Foreskin keratinocyte (primary cell): ENCODE measurements at places on chromosomes 4 and X.

GRCh38 chr4:8199594-8200301 is 658 bp downstream of the SH3TC1 start:
- DNase-seq: no peak

DNA sequence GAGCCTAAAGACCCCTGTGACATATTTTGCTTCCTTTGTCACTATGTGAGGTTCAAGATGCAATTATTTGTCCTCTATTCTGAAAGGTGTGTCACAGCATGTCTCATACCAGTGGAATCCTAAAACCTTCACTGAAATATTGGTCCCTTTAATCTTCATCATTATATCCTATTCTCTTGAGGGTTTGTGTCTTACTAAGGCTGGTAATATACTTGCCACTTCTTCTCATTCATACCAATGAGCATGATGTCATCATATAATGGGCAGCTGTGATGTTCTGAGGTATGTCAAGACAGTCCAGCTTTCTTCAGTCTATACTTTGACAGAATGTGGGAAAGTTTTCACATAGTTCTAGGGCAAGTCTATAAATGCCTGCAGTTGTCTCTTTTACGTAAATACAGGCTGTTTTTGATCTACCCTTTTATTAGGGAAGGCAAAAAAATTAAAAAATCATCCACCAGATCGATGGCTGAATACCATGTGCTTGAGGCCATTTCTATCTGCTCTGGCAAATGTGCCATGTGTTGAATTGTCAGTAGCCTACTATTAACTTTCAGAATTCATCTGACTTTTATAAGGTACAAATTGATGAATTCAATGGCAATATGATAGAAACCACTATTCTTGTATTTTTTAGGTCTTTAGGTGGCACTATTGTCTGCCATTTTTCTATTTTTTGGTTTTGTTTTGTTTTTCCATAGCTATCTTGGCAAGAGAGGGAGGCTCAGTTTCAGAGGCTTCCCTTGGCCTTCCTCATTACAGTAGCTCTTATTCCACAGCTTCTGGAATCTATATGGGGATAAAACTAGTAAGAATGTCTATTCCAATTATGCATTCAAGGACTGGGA is 209.0 kb downstream of the PPARGC1A start:
- DNase-seq: peak; percentile 33

- DNase-seq: no peak
Observed at GRCh38 chr4:139933104-139933503, 220.9 kb downstream of the MAML3 start.

DNA sequence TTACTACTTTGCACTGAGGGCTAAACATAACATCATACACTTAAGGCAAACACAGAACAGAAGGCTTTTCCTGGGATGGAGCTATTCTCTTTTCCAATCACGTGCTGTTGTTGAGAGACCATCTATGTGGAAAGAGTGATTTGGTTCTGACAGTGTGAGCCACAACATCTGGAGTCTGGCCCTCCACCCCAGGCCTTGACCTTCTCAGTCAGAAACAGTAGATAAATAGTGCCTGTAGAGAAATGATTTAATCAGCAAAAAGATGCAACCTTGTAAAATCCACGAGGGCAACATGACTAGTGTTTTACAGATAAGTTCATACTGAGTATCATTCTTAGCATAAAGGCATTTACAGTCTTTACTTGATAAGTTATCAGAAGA is 10.8 kb upstream of the SFRP2 start:
- no peak for DNase-seq

DNA sequence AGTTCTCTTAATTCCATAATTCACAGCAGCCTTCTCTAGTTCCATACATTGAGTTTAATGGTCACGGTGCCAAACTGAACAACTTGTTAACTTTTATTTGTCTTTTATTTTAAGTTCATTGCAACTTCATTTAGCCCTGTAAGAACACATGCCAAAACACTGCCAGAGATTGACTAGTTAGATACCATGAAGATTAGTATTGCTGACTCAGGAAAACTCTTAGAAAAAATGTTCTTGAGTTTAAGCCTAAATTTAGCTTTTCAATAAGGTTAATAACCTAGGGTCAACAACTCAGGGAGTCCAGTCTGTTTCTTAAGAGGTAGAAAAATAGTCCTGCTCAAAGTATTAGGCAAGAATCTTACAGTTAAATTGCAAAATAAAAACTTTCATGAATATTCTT is 25.7 kb downstream of the SPANXN2 start:
- no peak for DNase-seq

DNA sequence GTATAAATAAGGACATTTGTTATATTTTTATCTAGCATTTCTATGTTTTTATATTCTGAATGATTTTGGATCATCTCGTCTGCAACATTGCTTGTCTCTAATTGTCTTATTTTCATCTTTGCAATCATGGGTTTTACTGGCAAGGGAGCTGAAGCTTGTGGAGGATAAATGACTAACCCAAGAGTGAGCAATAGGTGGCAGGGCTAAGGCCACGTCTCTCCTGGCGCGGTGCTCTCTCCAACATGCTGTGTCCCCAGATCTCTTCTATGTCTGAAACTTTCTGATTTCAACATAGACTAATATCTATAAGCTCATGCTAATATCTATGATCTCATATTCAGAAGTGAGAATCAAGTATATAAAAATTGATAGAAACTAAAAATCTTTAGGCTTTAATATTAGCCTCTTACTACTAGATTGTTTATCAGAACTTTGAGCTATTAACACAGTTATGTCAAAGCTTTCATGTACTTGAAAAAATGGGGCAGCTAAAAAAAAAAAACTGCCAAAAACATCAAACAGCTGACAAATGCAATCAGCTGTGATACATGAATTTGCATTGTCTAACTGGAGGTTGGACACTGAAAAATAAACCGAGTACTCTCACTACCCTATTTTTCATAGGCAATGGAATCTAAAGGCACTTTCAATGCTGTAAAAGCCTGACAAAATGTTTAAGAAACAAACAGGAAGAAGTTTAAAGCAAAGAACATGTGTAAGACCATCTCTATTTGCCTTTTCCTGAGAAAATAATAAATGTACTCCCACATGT is 169.2 kb downstream of the TMA16 start:
- DNase-seq: no peak

- no peak for DNase-seq
Observed at GRCh38 chr4:88257726-88258125, 26.6 kb downstream of the PPM1K start.

GRCh38 chr4:81504112-81505003 is 32.7 kb upstream of the RASGEF1B start:
- DNase-seq: no peak

DNA sequence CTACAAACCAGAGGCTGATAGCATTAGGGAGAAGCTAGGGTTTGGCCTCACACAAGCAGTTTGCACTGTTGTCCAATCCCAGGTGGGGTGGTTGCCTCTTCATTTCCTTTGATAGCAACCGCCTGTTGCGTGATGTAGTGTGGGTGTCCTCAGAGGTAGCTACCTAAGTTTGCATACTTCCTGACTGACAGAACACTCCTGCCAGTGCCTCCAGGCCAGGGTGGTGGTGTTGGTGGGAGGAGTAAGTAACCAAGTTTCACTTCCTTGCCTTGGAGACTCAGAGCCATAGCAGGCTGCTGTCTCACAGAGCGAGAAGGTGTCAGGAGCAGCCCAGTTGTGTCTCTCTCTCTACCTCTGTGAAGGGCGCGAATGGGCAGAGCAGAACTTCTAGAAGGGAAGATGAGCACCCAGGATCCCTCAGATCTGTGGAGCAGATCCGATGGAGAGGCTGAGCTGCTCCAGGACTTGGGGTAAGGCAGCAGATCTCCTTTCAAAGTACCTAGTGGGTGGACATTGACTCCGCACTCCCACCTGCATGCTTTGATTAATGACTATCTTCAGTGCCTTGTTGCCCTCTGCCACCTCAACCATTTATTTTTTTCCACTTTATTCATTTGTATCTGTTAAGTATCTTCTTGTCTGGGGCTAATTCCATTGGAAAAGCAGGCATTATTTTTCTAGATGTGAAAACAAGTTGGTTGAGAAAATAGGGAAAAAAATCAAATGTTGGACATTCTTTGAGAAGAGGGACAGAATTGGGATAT is at the start of gene DAPP1:
TSS of gene DAPP1 (plus strand) at position 283 of the 764 bp plus-strand sequence. CDS start at position 370, 87 bp downstream.
- DNase-seq: peak; percentile 99

GRCh38 chrX:101407167-101407747 is 468 bp downstream of the GLA start:
- no peak for DNase-seq

DNA sequence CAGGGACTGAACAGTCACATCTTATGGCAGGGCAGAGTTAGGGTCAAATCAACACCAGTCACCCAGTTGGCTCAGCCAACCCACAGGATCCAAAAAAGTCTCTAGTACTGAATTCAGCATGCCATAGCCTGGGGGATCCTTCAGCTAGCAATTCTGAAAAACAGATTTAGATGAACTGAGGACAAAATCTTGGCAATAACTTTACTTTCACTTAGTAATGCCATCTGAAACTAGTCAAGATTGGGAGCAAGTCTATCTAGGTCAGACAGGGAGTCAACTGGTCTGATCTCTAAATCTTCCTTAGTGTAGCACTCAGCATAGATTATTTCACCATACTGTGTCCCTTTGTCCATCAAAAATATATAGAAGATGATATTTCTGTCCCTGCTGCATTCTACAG is 76.0 kb downstream of the HHIP start:
- no peak for DNase-seq

DNA sequence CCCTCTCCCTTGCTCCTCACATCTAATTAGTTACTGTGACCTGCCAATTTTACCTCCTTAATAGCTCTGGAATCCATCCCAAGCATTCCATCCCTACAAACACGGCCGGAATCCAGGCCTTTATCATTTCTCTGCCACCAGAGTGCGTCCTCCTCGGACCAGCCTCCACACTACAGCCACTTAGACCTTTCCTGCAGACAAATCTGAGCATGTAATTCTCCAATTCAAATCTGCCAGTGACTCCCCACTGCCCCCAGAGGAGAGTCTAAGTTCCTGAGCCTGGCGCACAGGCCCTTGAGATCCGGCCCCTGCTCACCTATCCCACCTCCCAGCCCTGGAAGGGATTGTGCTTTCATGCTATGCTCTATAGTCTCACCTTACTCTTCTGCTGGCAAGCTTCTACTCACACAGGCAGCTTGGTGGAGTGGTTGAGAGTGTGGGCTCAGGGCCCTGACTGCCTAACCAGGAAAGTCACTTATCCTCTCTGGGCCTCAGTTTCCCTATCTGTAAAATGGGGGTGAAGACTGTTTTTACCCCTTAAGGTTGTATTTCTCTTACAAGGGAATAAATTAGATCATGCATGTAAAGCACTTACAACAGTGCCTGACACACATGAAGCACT is 31.2 kb downstream of the PJA1 start:
- DNase-seq: peak; percentile 44

GRCh38 chrX:1165535-1166196 is 46.8 kb downstream of the CRLF2 start:
- peak; percentile 16 for DNase-seq

DNA sequence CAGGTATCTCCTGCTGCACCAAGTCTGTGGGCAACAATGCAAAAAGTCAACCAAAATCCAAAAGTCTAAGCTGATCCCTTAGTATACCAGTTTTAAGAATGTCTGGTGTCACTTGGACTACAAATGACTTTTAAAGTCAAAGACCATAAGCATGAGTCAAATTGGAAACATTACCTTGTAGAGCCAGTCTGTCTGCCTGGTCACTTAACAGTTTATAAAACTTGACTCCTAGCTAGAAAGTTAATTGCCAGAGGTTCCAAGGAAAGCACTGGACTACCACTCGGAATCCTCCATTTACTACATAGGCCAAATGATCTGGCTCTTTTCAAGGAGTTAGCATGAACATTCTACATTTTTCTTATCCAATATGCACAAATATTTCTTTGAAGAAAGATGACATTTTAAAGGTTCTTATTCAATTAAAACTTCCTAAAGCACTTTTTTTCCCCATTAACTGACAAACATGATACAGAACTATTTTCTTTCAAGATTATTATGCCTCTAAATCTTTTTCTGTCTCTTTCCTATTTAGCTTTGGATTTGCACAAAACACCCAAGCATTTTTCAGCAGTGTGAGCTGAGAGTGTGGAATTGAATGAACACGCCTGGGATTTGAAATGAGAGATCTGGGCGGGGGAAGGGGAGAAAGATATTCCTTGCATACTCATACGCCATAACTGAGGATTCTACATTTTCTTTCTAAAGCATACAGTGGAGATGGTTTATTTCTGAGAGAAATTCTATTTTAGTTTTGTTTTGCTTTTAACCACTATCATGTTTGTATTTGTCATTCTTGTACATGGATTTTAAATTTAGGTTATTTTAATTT is 188.4 kb downstream of the SHROOM3 start:
- no peak for DNase-seq

GRCh38 chrX:111928456-111928855 is 52.5 kb downstream of the TRPC5OS start:
- DNase-seq: no peak

- DNase-seq: no peak
Observed at GRCh38 chrX:150983521-150984168, 510 bp downstream of the HMGB3 start.

- no peak for DNase-seq
Observed at GRCh38 chrX:25067271-25068172, 51.8 kb upstream of the ARX start.

- no peak for DNase-seq
Observed at GRCh38 chr4:105895583-105896460, 551 bp downstream of the NPNT start.

GRCh38 chr4:30696191-30696590 is 24.0 kb upstream of the PCDH7 start:
- DNase-seq: peak; percentile 10

- DNase-seq: no peak
Observed at GRCh38 chr4:62531731-62532130, 1331.6 kb downstream of the ADGRL3 start.

- DNase-seq: no peak
Observed at GRCh38 chrX:6968231-6968630, 179.3 kb upstream of the STS start.

DNA sequence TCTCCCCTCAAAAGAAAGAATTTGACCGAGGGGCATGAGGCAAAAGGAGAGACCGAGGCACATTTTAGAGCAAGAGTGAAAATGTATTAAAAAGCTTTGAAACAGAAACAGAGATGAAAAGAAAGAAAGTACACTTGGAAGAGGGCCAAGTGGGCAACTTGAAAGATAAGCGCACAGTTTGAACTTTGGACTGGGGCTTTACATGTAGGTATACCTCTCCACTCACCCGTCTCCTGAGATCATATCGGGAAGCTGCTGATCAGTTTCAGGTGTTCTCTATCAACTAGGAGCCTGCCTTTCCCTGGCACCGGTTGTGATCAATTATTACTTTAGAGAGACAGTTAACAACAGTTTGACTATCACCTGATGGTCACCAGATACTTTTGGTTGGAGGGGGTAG is 2666.5 kb downstream of the ARAP2 start:
- no peak for DNase-seq

DNA sequence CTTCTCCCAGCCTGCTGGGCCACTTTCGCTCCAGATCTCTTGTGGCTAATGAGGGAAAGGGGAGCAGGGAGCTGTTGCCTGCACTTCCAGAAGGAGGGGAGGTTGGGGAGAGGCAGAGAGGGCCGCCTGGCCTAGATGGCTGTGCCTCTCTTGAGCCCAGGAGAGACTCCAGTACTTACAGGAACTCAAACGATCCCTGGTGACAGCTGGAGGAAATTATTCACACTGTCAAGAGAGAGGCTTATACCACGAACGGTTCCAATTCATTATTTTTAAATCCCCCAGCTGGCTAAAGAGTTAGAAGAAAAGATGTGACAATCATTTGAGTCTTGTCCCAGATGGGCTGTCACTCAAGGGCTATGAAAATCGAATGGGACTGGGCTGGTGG is 96.1 kb downstream of the PHKA2 start:
- DNase-seq: no peak

- DNase-seq: no peak
Observed at GRCh38 chr4:107691378-107691777, 28.7 kb downstream of the PAPSS1 start.

- no peak for DNase-seq
Observed at GRCh38 chr4:154389148-154389547, 102.5 kb downstream of the DCHS2 start.

- DNase-seq: peak; percentile 99
Observed at GRCh38 chr4:107862658-107863057, 37.9 kb downstream of the SGMS2 start.
